ENCODE measurements at places on chromosomes 3 and 15.
A peak's percentile ranks its signal among the peaks of the same experiment; 100 is the strongest.

- no peak for DNase-seq
Observed at GRCh38 chr3:10396083-10396482, 75.2 kb upstream of the SEC13 start.

DNA sequence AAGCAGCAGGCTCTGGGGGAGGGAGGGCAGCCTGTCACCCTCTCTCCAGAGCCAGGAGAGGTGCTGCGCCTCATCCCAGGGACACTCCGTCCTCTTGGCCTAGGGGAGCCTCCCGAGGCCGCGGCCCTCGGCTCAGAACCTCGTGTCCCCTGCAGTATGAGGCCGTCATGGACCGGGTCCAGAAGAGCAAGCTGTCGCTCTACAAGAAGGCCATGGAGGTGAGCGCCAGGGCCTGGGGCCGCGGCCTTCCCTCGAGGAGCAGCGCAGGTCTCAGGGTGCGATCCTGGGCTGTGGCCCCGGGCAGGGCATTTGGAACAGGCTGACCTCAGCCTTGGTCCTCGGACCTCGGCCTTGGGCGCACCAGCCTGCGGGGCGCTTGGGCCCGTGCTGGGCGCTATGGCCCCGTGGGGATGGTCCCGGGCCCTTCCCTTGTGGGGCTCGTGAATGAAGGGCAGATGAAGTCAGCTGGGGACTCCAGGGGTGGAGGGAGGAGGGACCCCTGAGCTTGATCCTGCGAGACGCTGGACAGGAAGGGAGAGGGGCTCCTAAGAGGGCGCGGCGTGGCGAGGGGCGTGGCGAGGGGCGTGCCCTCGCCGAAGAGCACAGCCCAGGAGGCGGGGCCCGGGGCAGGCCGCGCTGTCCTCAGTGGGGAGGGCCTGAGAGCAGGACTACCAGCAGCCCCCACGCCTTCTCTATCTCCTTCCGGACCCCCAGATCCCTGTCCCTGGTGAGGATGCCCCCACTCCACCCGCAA lies 32.9 kb downstream of the PSTPIP1 start:
- peak; percentile 7 for DNase-seq

DNA sequence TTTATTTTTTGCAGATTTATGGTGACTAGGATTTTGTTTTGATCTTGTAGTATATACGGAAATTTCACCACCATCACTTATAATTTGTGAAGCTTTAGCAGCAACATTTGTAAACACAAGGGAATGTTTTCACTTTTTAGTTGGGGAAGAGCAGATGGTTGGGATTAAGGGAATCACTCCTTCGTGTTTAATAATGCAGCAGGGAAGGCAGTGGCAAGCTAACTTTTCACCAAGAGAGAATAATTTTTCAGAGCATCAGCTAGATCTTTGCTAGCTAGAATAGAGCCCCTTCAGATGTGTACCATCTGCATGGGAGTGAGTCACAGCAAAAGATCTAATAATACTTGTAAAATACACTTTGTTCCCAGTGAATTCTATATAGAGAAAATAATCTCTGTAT lies 632.7 kb downstream of the CADM2 start:
- no peak for DNase-seq

- DNase-seq = no peak
Observed at GRCh38 chr3:24470277-24470676, 24.4 kb downstream of the THRB start.

GRCh38 chr3:110106805-110107204 lies 769.5 kb upstream of the DPPA4 start:
- DNase-seq = no peak

GRCh38 chr3:185251272-185251671 lies 2.6 kb downstream of the EHHADH start:
- no peak for DNase-seq

- peak; percentile 80 for DNase-seq
Observed at GRCh38 chr3:25782938-25783660, at the start of gene NGLY1. NGLY1 (minus strand) TSS chr3:25783443; CDS start chr3:25783390, 53 bp downstream.

DNA sequence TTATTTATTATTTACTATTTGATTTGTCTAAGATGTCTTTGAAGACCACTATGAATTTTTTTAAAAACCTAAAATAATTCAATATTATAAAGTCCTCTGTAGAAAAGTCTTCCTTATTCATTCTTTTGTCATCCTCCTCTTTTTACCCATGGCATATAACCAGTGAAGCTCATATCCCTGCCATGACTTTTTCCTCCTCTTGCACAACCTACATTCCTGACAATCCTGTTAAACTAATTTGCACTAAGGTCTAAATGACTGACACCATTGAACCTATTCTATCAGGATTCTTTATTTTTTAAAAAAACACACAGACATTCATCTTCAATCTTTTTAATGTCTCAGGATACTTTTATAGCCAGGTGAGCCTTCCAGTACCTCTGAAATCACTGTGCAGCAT lies 159.9 kb upstream of the SLC2A2 start:
- DNase-seq = no peak

GRCh38 chr15:83443076-83443847 lies 3.9 kb upstream of the SH3GL3 start:
- DNase-seq = no peak

- peak; percentile 9 for DNase-seq
Observed at GRCh38 chr3:60017631-60018030, 967.8 kb upstream of the CFAP20DC start.

- DNase-seq = no peak
Observed at GRCh38 chr3:10976770-10977169, 15.8 kb upstream of the SLC6A1 start.

DNA sequence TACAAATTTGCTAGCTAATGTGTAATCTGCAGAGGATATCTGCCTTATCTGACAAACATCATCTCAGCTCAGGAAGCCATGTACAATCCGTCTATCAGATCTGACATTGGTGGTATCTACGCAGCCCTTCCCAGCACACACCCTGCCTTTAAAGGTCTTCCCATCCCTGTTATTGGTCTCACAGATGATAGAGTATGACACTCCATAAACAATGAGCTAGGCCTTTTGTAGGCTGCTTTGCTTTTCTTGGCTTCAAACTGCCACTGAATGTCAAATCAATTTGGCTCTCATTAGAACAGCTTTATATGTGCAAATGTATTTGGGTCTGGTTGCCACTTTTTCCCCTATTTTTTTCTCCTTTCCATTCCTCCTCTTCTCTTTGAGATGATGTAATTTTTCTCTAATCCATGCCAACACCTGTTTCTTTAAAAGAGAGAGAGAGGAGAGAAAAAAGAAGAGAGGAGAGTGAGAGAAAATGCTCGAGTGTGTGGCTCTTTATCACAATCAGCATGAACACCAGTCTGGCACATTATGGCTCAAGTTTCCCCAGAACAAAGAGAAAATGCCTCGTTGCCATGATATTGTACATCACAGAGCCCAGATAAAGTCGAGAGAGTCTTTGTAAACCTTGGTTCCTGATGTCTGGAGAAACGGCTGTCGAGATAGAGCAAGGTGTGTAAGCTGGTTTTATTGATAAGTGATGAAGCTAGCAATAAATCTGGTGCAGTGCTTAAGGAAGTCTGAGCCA lies 80.8 kb upstream of the DPH6 start:
- no peak for DNase-seq

- no peak for DNase-seq
Observed at GRCh38 chr15:72861354-72861910, 77.9 kb upstream of the ADPGK start.

GRCh38 chr3:81713031-81713430 lies 48.4 kb downstream of the GBE1 start:
- no peak for DNase-seq

DNA sequence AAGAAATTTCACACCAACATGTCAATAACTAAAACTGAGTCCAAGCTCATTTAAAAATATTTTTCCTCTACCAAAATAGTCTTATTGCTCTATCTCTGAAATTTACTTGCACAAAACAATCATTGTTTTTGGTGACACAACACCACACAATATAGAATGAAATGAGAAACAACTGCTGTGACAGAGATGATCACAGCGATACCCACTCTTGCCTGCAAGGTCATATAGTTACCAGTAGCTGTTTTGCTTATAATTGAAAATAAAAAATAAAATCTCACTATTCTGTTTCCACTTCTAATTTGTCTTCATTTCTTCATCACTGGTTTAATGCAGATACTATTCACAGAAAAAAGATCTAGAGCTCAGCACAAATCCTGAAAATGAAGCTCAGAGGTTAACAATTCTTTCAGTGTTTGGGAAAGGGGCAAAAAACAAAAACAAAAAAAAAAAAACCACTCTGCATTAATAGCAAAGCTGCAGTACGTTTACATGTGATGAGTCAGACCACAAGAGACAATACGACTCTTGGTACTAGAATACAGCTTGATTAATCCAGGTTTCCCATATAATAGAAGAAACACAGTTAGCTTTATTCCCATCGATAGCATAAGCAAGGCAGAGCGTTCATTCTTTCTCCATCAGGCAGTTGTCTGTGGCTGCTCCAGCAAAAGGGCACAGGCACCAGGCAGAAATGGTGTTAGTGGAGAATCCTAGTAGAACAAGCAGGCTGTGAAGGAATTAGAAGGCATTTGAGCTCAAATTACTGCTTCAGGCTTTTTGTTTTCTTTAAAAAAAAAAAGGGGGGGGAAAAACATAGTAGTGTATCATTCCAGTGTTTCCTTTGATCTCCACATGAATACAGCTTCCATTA lies 773 bp downstream of the ANKRD28 start:
- DNase-seq = no peak

DNA sequence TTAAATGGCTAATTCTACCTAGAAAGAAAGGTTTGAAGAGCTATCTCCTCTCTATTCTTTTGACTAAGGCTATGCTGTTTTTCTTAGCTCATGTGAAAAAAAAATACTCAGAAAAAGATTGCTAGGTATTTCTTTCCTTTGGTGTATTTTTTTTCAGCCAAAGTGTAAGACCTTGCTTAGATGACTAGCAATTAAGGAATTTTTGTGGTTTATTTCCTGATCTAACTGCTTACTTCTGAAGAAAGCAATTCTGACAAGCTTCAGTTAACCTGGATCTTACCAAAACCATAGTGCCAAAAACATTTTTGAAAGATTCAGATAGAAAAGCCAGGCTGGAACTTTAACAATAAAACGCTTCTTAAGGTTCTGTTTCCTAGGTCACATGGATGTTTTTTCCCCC lies 315.6 kb downstream of the SOX2 start:
- DNase-seq = no peak

- DNase-seq = no peak
Observed at GRCh38 chr3:50655009-50655830, 19.5 kb upstream of the DOCK3 start.

- DNase-seq = no peak
Observed at GRCh38 chr15:95698230-95698629, 632.3 kb upstream of the NR2F2 start.

DNA sequence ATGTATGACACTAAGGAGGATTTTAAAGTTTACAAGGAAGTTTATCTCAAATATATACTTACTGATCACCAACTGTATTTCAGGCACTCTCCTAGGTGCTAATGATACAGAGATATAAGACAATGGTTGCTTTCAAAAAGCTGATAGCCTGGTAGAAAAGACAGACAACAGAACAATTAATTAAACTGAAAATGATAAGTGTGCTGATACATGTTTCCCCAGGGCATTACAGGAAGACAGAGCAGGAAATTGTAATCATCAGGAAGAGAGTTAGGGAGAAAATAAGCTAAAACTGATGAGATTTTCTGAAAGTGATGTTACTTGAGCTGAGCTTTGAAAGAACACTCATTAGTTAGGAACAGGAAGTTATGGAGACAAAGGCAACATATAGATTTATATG lies 229.7 kb downstream of the RSRC1 start:
- no peak for DNase-seq

- no peak for DNase-seq
Observed at GRCh38 chr3:139326131-139326530, 17.7 kb upstream of the MRPS22 start.

- DNase-seq = no peak
Observed at GRCh38 chr3:183149915-183150750, 12.4 kb downstream of the LAMP3 start.

Data from T-helper 2 cell (primary cell).